GM23248 (cell line): ENCODE measurements at places on chromosomes 5 and 9. TPM values are rescaled to one million over a fixed set of nuclear protein-coding genes. Genes with fewer than 3 reads are reported as not detected.

The STPG3 gene
- polyA plus RNA-seq: not detected in 2 replicates

DNA sequence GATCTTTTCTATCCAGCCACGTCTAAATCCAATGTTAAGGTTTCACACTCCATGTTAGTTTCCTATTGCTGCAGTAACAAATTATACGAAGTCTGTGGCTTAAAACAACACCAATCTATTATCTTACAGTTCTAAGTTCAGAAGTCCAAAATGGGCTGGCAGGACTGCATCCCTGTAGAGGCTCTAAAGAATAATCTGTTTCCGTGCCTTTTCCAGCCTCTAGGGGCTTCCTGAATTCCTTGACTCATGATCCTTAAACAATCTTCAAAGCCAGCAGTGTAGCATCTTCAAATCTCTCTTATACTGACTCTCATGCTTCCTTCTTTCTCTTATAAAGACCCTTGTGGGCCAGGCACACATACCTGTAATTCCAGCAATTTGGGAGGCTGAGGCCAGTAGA is 6.8 kb downstream of the PLGRKT start:
- no peaks in the 10 kb centered on the region for H3K27me3 ChIP-seq
- no peak overlapping the region for H3K4me3 ChIP-seq
- no peak overlapping the region for H3K27ac ChIP-seq
- DNase-seq: peak; percentile 16

The ZNF454 gene
- polyA plus RNA-seq: 0.96 and 1.3 TPM in 2 replicates

The ADAMTS12 gene
- 7.8 and 8.5 TPM in 2 replicates for polyA plus RNA-seq
